Stimulated activated CD8-positive, alpha-beta memory T cell treated with anti-CD3 and anti-CD28 coated beads, Interleukin-15, amount 100 ng/mL, for 24 hours (primary cell): ENCODE measurements at places on chromosomes 2 and 18.

DNA sequence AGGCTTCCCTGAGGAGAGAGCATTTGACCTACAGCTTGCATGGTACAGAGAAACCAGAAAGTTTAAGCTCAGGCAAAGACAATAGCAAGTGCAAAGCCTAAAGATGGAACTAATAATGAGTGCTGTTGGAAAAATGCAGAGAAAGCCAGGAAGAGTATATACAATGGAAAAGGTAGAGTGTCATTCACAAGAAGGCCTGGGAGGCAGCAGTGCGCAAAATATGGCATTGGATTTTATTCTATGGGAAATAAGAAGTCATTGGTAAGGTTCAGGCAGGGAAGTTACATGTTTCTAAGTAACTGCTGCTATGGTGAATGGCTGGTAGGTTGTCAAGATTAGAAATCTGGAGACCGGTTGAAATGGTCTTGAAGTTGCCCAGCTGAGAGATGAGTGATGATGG lies 2167.3 kb upstream of the CELF4 start:
- no peak for DNase-seq

DNA sequence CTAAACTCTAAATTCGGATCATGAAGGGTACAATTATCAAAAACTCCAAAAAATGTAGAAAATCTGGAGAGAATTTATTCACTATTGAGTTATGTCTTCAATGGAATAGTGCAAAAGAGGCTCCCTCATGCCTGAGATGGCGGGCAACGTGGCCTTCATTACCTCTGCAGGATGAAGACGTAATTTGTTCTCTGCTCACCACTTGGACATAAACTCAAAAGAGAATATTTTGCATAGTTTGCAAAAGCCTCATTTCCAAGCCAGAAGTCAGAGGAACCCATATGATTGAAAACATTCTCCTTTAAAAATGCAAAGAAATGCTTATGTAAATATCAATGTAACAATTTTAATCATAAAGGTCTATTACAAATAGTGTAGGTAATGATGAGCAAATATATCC lies 58.7 kb downstream of the SLC25A12 start:
- no peak for DNase-seq

DNA sequence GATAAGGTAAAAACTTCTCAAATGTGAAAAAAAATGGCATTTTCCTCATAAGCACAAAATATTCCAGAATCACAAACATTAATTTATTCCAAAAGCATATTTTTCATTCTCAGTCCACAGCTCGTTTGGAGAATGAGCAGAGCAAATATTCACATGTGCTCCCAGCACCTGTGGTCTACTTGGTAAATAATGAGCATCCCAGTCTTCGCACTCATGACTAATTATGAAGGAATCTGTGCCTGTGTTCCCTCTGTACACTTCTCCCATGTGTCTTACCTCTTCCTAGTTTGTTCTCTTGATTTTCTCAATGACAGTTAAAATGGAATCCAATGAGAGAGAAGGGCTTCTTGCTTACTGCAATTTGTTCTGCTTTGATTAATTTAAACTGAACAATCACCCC lies 671.0 kb upstream of the SOX11 start:
- DNase-seq = no peak

DNA sequence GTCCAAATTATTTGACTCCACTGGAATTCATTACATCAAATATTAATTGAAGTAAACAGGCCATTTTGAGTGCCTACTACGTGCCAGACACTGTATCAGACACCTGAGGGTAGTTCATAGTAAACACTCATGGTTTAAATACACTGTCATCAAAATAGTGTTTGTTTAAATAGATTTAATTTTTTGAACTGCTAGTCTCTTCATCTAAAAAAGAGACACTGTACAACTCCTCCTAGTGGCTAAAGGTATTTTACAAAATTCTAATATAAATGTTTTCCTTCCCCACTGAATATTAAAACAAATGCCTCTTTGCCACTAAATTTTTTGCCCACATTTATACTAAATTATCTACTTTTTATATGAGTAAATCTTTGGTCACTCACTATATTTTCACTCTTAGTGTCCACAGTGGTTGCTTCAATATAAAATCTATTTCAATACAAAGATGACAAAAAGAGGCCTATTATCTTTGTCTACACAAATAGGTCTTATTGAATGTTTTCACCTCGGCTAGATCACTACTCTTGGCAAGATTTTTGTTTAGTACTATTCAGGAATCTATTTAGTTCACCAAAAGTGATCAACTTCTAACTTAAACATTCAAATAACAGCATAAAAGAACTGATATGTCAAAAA lies 122.1 kb downstream of the TMEM247 start:
- DNase-seq = no peak

DNA sequence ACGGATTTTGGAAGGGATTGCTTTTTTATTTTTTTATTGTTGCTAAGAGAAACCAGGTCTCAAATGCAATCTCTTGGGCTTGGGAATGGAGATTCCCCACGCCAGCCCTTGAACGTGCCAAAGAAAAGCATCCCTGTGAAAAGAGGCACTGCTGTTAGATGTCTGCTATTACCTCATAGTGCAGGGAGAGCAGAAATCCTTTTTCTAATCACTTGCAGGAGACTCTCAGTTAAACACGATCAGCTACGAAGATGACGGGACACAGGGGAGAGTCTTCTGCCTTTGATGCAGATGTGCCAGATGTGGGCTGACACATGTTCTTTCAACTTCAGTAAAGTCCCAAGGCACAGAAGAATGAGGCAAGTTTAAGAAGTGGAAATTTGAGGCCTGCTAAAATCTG lies 381.6 kb upstream of the TRIB2 start:
- no peak for DNase-seq

DNA sequence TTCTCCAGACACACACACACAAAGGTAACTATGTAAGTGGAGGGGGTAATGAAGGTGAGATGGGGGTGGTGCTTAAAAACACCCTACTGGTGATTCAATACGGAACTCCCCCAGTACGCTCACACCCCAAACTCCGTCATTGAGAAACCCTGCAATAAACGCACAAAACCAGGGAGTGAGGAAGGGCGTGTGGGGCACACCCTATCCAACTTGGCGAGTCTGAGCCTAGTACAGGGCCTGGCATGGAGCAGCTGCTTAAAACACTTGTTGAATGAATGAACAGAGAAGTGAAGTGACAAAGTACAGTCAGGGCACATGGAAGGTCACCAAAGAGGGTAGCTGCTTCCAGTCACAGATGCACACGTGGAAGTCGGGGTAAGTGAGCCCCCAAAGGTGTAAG lies 146.8 kb upstream of the SMAD2 start:
- no peak for DNase-seq

GRCh38 chr2:66497431-66498288 lies 62.7 kb downstream of the MEIS1 start:
- no peak for DNase-seq

GRCh38 chr2:85959185-85959584 lies 70.4 kb upstream of the ST3GAL5 start:
- no peak for DNase-seq

- DNase-seq = no peak
Observed at GRCh38 chr2:230872151-230872967, 7.6 kb downstream of the ITM2C start.

GRCh38 chr18:10590412-10590811 lies 64.6 kb downstream of the NAPG start:
- no peak for DNase-seq
